ENCODE measurements at places on chromosomes 6 and 20.

- no peak for DNase-seq
These were observed 180.6 kb downstream of the TBX18 start for GRCh38 chr6:84583784-84584183.

- DNase-seq, result no peak
These were observed 990 bp upstream of the TRAF3IP2 start for GRCh38 chr6:111606620-111607115.

- no peak for DNase-seq
These were observed 259.4 kb upstream of the HSF2 start for GRCh38 chr6:122140031-122140430.

DNA sequence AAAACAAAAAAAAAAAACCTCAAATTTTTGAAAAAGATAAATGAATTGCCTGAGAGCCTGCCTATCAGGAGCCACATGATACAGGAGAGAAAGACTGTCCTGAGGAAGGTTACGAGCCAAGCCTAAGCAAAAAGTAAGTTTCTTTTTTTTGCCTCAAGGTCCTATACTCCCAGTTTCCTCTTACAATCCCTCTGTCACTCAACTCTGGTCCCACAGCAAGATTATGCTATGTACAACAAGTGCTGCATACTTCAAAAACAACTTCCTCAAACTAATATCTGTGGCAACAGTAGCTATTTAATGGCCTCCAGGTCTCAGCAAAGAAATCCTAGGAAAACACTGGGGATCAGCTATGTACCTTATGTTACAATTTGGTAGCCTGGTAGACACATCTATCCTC lies 46.8 kb downstream of the PLN start:
- no peak for DNase-seq

GRCh38 chr6:45432977-45433376 lies 55.2 kb upstream of the SUPT3H start:
- no peak for DNase-seq

DNA sequence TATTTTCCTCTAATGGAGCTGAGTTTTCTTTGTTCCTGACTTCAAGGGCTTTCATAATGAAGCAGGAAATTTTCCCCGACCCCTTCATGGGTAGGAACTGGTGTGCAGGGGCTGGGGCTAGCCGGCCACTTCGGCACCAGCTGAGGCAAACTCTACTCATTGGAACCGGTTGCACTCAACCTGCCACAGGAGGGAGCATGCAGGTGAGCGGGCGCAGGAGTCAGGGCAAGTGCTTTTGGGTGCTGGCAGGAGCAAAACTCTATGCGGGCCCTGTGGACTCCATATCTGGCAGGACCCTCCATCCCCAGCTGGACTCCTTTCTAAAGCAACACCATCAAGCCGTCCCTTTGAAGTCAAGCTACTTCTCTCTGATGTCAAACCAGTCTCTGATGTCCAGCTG lies 244.2 kb downstream of the EPM2A start:
- no peak for DNase-seq

- DNase-seq, result no peak
These were observed 212.9 kb upstream of the TBX18 start for GRCh38 chr6:84977363-84977705.

- DNase-seq, result no peak
These were observed 34.1 kb downstream of the SLC2A4RG start for GRCh38 chr20:63773571-63774241.

GRCh38 chr6:108888745-108889144 lies 40.5 kb downstream of the ARMC2 start:
- no peak for DNase-seq

GRCh38 chr6:12956991-12957320 lies 240.4 kb downstream of the PHACTR1 start:
- no peak for DNase-seq

DNA sequence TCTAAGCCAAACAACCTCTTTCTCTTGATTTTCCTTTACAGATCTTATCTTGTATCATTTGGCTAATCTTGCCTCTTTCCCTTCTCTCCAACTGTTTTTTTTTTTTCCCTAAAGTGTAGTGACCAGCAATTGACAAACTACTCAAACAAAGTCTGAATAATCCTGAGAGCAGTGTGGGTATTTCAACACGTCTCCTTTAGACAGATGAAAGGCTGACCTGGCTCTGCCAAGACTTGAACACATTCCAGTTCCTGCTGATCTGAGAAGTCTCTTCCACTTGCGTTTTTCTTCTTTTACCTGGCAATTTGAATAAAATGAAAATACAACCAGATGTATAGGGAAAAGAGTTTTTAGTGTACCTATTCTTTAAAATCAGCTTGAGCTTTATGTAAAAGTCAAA lies 168.4 kb downstream of the GJA10 start:
- no peak for DNase-seq

DNA sequence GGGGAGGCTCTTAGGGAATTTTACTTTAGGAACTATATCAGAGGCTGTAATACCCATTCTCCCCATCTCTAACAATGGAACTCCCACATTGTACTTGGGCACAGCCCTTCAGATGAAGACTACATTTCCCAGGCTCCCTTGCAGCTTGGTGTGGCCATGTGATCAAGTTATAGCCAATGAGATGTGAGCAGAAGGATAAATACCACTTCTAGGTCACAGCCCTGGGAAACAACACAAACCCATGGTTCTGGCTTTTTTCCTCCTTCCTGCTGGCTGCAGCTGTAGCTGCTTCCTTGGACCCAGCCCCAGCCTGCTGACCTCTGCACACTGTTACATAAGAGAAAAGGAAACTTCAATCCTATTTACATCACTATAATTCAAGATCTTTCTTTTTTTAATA lies 445.9 kb upstream of the JARID2 start:
- no peak for DNase-seq

DNA sequence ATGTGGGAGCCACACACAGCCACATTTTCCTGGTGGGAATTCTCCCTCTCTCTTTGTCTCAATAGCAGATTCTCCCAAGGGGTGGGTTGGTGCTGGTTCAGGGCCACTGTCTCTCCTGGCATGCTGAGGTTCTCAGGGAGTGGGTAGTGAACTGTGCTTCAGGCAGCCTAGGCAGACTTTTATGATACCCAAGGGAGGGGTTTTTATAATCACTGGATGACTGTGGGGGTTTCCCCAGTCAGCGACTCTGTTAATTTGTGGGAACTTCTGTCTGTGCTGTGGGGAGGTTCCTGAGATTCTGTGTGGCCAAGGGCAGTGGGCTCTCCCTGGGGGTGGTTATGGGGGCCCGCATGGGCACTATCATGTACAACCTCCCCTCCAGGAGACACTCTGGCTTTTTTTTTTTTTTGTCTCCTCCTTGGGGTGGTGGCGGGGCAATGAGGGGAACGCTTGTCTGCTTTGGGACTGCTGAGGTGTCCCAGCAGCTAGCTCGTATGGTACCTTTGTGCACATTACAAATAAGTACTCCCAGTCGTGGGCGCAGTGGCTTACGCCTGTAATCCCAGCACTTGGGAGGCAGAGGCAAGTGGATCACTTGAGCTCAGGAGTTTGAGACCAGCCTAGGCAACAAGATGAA lies 10.0 kb downstream of the PTK7 start:
- DNase-seq, result no peak

Measured in effector memory CD4-positive, alpha-beta T cell (primary cell).